CD4-positive, alpha-beta T cell treated with Interleukin-12 subunit alpha and Interleukin-12 subunit beta, for 1 hour (primary cell): ENCODE measurements at places on chromosomes 1 and 21.

DNA sequence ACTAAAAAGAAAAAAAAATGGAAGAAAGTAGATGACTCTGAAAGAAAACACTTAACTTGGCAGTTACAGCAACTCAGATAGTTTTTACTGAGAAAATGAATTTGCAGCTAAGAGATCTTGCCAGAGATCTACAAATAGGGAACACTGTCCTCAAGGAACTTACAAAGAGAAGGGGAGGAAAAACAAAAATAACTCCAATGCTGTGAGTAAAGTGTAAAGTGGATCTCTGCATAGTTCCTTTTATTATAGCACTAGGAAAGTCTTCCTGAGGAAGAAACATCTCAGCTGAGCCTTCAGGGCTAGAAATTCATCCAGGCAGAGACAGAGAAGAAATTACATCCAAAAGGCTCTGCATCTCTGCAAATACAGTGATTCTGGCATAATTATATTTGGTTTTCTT is 3.9 kb downstream of the CD1B start:
- DNase-seq, result no peak

- DNase-seq, result no peak
Observed at GRCh38 chr1:181192316-181192715, 103.8 kb downstream of the IER5 start.

GRCh38 chr1:224383218-224383617 is 26.5 kb downstream of the CNIH4 start:
- no peak for DNase-seq

DNA sequence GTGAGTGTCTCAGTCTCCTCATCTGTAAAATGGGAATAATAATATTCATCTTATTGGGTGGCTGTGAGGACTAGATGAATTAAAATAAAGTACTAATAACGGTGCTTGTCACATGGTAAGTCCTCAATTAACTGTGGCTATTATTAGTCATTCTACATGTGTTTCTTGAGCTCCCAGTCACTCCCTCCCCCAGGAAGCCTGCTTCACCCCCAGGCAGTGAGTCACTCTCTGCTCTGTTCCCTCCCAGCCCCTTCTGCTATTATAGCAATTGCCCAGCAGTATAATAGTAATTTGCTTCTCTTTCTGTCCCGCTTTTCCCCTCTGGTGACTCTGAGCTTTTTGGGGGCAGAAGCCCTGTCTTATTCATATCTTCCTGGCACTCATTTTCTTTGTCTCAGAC is 102.0 kb downstream of the BEND5 start:
- DNase-seq, result no peak

DNA sequence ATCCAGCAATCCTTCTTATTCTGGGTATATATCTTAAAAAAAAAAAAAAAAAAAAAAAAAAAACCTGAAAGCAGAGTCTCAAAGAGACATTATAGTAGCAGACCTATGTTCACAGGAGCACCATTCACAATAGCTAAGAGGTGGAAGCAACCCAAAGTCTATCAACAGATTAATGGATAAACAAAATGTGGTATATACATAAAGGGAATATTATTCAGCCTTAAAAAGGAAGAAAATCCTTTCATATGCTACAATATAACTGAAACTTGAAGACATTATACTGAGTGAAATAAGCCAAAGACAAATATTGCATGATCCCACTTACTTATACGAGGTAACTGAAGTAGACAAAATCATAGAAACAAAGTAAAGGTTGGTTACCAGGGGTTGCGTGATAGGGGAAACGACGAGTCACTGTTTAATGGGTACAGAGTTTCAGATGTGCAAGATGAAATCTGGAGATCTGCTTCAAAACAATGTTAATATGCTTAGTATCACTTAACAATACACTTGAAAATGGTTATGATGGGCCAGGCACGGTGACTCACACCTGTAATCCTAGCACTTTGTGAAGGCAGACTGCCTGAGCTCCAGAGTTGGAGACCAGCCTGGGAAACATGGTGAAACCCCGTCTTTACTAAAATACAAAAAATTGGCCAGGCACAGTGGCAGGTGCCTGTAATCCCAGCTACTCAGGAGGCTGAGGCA is 29.5 kb downstream of the PIK3R3 start:
- DNase-seq, result no peak

DNA sequence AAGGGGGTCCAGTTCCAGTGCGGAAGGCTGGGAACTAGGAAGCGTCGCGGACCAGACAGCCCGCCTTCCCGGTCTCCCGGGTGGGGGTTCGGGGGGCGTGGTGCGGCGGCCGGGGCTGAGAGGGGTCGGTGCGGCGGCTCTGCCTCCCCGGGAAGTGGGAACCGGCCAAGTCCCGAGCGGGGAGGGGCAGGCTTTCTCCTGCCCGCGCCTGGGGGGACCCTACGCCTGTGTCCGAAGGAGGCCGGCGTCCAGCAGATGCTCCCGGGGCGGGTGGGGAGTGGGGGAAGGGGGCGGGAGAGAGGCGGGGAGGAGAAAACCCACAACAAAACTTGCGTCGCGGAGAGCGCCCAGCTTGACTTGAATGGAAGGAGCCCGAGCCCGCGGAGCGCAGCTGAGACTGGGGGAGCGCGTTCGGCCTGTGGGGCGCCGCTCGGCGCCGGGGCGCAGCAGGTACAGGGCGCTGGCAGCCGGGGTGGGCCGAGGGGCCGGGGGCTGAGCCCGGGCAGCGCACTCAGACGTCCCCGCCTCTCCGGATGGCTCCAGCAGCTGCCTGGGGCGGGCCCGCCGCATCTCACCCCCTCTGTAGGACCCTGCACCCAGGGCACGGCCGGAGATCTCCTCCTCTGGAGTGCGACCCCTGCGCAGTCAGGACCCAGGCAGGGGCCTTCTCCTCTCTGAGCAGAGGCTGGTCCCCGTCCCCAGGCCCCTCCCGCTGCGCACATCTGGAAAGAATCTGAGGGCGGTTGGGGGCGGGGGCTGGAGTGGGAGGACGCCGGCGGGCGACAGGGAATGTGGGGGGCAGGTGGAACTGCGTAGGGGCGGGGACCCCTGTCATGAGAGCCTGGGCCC is at the start of gene PODN:
Gene PODN, plus strand, starts transcription at position 355 of the 849 bp plus-strand sequence. CDS start 7,643 bp downstream, outside the sequence.
- peak; percentile 9 for DNase-seq
